ENCODE measurements at places on chromosomes 2 and 18.

GRCh38 chr2:218891275-218892135 is 10.9 kb downstream of the WNT10A start:
- no peak for DNase-seq

DNA sequence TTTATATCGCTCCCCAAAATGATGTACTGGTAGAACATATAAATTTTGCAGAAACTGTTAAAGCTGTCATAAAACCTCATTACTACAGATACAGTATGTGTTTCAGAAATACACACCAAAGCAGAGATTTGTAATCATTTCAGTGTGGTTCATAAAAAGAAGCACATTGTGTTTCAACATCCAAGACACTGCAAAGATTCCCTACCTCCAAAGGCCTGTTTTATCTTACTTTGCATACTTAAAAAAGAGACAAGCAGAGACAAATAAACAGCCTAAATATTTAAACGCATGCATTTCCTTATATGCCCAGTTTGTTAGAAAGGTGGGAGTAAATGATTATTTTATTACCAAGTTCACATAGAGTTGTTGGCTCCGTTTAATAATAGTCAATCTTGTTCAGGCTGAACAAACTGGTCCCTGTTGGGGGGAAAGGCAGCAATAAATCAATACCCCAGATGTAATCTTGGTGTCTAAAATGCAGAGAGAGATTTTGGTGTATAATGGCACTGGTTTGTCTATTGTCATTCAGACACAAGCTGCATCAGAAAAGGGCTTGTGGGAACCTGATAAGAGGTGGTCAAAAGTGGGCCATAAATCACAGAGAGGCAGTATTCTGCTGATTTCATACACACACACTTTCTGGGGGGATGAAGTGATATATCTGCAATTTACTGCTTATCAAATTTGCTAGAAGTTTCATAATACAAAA is 321.4 kb upstream of the ETAA1 start:
- no peak for DNase-seq

- DNase-seq: no peak
These were observed 41.9 kb downstream of the ZNF521 start for GRCh38 chr18:25310045-25310444.

- DNase-seq: no peak
These were observed 61.2 kb upstream of the B3GNT7 start for GRCh38 chr2:231334179-231334930.

DNA sequence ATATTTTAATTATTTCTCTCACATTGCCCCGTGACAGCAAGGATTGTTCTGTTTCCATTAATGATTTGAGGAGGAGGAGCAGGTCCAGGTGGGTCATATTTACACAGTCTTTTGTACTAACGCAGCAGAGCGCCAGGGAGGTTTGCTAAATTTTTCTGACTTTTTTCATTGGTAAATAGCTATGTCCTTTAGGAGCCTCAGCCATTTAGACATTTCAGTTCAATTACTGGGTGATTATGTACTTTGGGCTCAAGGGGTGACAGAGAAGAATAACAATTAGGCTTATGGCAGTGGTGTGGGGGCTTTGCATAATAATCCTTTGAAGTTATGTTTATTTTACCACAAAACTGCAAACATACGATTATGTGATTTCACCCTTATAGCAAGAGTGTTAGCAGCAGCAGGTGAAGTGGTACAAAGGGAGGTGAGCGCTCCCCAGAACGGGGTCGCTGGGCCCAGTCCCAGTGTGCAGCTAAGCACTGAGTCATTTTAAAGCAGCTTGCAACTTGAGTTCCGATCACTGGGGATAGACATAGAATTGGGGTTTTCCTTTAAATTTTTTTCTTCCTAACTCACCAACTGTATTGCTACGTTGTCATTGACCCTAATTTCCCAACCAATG is 80.3 kb downstream of the TSHZ1 start:
- no peak for DNase-seq

DNA sequence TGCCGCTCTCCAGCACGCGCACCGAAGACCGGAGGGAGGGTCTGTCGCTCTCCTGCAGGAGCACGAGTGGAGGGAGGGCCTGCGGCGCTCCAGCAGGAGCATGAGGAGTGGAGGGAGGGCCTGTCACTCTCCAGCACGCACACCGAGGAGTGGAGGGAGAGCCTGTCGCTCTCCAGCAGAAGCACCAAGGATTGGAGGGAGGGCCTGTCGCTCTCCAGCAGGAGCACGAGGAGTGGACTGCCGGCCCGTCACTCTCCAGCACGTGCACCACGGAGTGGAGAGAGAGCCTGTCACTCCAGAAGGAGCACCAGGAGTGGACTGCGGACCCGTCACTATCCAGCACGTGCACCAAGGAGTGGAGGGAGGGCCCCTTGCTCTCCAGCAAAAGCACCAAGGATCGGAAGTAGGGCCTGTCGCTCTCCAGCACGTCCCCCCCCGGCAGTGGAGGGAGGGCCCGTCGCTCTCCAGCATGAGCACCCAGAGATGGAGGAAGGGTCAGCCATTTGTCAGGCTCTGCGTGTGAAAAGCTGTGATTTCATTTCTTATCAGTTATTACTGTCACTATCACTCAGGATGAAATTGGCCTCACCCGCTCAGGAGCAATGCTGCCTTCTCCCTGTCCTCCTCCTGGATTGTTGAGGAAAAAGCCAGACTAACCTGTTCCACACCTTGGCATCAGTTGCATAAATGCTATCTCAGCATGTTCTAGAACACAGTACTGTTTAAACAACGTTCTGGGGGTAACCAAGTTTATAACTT is 35.9 kb downstream of the ADI1 start:
- no peak for DNase-seq

DNA sequence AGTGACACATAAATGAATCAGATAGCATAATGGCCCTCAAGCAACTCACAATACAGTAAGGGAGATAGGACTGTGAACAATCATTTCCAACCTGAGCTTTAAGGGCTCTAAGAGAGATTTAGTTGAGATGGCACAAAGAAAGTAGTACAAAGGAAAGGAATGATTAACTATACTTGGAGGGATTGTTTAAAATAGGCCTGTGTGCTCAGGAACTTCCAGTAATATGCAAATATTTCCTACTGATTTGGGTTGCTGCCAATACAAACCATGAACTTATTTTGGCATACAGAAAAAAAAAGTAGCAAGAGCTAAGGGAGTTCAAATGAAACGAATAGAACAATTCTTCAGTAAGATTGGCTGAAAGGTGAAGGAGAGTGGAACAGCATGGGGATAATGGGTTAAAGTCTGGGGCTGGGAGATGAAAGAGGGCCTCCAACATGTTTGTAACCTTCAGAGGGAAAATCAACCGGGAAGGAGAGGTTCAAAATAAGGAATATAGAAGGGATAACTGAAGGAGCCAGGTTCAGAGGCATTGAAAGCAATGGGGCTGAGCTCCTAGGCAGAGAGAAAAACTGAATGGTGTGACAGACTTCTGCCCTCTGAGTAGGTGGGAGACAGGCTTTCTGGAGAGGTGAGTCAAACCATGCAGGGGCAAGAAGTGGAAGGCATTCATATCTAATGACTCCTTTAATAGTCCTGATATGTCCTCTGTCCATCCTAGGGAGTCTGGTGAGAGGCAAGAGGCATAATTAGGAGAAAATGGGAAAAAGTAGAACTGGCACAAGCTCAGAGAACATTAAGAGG is 83.5 kb downstream of the DNAH7 start:
- DNase-seq: no peak

GRCh38 chr2:13558368-13558767 is 841.6 kb downstream of the TRIB2 start:
- DNase-seq: no peak

- DNase-seq: no peak
These were observed 1626.3 kb upstream of the CELF4 start for GRCh38 chr18:39191931-39192330.

DNA sequence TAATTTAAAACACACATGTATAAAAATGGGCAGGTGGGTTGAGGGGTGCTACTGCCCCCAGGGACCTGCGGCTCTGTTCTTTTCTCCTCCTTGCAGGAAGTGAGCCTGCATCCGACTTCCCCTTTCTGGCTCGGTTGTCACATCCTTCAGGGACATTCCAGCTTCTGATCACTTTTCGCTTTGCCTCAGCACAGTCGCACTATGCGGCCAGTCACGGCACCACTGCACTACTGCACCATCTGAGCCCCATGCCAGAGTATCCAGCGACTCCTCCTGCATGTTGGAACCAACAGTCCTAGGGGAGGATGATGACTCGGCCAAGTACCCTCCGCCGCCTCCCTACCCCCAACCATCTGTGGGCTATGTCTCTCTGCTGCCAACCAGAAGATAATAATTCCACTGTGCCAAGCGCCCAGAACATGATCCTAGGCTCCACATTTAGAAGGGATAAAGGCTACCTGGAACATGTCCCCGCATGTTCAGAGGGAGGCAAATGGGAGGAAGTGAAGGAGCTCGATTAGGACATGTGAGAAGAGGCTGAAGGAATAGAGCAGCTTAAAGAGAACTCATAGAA is 17.6 kb downstream of the CDC42EP3 start:
- no peak for DNase-seq

GRCh38 chr2:26968001-26968400 is 2.4 kb upstream of the MAPRE3 start:
- DNase-seq: no peak

DNA sequence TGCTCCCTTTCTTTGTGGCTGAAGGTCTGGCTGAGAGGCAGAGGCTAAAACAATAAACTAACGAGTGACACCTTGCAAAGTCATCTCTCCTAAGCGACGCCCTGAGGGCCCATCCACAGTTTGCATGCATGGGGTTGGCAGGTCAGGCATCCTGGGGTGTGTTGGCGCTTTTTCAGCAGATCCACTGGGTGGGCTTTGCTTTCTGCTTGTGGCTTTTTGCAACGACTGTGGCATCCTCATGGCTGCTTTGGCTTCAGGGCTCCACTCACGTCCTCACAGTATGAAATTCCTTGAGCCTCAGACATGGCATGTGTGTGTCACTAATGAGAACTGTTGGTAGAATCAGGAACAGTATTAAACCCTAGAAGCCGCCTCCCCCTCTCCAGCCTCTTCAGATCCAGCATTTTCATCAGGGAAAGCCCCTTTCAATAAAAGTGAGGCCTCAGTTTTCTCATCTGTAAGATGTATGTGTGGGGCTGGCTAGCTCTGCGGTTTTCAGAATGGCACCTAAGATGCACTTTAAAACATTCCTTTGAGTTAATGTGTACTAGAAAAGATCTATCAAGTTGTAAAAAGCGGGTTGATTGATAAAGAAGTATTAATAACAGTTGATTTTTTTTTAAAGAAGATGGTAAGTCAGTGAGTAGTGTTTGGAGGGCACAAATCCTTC is 72.5 kb downstream of the SH3BP4 start:
- no peak for DNase-seq

GRCh38 chr2:202091476-202091875 is 18.4 kb downstream of the KIAA2012 start:
- no peak for DNase-seq

All from T follicular helper cell (primary cell).